ENCODE measurements at places on chromosomes 2 and 18. TPM values are rescaled to one million over a fixed set of nuclear protein-coding genes. Genes with fewer than 3 reads are reported as not detected.

The LCT gene
- 0.05 TPM for total RNA-seq

The BCS1L gene
- total RNA-seq, result 45.6 TPM

The SCYGR4 gene
- total RNA-seq, result not detected

The IL37 gene
- not detected for total RNA-seq

The KATNAL2 gene
- total RNA-seq, result 1.9 TPM

The G6PC2 gene
- not detected for total RNA-seq

The SPIRE1 gene
- total RNA-seq, result 20.6 TPM

The ALK gene
- not detected for total RNA-seq

The DSC2 gene
- 1.5 TPM for total RNA-seq

The IL1F10 gene
- not detected for total RNA-seq

The RAPGEF4 gene
- 0.15 TPM for total RNA-seq

The GALNT5 gene
- 2.8 TPM for total RNA-seq

The CAPN10 gene
- 15.9 TPM for total RNA-seq

The SERPINB10 gene
- not detected for total RNA-seq

The UGT1A8 gene
- total RNA-seq, result not detected

The SERPINB4 gene
- total RNA-seq, result 0.17 TPM

The BOLL gene
- total RNA-seq, result not detected

The PLGLB2 gene
- total RNA-seq, result not detected

The UCN gene
- total RNA-seq, result 2.3 TPM

The CKAP2L gene
- 13.4 TPM for total RNA-seq

The FOSL2 gene
- total RNA-seq, result 44.6 TPM

The SPP2 gene
- not detected for total RNA-seq

The MBP gene
- 23.8 TPM for total RNA-seq

The RIT2 gene
- total RNA-seq, result not detected

The DNAJC5G gene
- total RNA-seq, result not detected
